ENCODE measurements at places on chromosomes 5 and 9.

- no peak for DNase-seq
Measured at GRCh38 chr9:109451311-109452025, 46.6 kb downstream of the PTPN3 start.

DNA sequence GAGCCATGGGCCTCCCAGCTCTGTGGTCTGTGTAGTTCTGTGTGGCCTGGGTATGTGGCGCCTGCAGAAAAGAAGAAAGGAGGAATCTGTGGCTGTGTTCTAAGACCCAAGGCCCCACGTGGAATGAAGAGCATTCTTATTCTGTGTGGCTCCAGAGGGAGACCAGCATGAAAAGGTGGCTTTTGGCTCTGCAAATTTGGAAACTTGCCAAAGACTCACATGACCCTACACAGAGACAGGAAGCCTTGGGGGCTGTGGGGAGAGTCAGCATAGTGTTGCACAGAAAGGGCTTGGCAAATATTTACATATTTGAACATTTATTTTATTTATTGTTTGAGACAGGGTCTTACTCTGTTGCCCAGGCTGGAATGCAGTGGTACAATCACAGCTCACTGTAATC lies 193.3 kb downstream of the TMEM38B start:
- no peak for DNase-seq

GRCh38 chr9:128886211-128886891 lies 4.4 kb downstream of the LRRC8A start:
- DNase-seq, result no peak

DNA sequence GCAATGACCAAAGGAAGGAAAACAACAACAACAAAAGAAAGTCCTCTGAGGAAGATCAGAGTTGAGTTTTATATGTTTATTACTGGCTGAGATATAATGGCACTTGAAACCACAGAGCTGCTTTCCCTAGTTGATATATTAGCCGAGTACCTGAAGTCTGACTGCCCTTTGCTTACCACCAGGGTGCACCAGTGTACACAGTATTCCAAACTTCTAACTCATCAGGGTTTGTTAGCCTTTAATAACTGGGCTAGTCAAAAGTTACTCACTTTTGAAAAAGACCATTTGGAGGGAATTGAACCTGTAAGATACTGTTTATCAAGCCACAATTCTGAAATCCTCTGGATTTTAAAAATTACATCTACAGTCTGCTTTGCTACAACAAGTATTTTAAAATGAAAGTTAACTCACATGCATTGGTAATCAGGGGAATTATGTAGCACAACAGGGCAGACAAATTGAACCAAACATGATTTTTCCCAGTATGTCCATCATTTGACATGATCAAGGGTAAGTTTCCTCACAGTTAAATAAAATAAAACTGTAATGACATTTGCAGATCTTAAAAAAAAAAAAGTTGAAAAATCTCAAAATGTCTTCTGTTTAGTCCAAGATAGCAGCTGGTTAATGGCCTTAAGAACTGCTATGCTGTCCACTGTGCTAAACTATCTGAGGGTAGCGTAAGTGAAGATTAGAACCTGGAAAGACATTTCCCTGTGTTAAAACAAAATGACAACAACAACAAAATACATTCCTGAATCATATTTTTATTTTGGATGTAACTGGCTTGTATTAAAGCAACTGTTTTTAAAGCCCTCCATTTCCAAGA lies 57.3 kb upstream of the C6 start:
- peak; percentile 2 for DNase-seq

DNA sequence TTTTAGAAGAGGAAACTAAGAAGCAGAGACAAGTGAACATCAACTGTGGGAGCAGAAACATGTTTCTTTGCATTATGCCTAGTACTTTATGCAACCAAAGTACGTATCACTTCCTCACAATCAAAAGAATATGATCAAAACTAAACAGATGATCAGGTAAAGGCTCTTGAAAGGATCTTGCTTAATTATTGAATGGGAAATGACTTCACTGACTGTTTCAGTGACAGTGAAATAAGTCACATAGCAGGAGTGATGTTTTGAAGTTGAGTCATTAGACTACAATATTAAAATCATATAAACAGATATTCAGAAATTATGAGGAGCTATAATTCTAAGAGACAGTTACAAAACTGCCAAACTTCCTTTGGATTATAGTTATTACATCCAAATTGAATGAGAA lies 527.3 kb downstream of the MTRR start:
- DNase-seq, result no peak

DNA sequence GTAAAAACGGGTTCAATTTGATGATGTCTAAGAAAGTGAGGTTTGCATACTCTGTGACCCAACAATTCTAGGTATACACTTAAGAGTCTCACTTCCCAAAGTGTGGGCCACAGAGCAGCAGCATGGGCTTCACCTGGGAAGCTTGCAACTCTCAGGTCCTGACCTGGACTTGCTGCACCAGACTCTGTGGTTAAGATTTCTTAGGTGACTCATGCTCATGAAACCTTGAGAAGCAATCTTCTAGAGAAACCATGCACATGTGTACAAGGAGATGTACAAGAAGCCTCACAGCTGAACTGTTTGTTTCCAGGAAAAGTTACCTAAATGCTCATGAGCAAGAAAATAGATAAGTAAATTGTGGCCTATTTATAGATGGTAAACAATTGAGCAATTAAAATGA lies 30.0 kb downstream of the DNAJC21 start:
- no peak for DNase-seq

DNA sequence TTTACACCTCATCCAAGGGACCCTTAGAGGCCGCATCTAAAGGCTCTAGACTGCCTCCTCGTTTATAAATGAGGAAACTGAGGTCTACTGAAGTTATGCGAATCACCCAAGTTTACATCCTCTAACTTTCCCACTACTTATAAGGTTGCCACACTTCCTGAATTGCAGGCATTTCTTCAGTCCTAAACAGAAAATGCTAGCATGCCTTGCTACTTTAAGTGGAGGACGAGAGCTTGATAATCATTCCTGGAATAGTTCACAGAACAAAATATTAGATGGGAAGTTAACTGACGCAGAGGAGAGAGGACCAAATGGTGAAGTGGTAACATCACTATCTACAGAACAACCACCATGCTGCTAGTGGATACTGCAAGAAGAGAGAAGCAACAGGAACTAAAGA lies 85.8 kb downstream of the GNAQ start:
- no peak for DNase-seq

DNA sequence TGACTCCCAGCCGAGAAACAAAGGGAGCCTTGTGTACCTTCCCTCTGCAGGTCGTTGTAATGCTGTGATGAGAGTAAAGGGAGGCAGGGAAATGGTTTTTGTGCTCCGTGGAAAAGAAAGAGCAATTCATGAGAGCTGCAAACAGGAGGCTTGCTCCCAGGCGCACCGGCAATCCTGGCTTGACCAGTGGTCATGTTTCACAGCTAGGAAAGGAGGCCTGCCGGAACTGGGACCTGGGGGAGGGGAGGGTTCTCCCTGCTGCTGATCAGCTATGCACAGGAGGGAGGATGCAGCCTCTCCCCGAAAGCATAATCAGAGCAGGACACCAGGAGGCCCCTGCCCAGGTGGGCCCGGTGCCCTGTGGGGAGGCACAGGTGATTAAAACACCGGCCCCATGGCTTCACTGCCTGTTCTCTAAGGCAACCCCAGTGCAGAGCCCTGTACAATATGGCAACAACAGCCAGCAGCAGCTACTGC lies 131.3 kb downstream of the ZDHHC21 start:
- no peak for DNase-seq

- peak; percentile 65 for DNase-seq
Measured at GRCh38 chr9:94065535-94065961, 18.7 kb upstream of the PTPDC1 start.

DNA sequence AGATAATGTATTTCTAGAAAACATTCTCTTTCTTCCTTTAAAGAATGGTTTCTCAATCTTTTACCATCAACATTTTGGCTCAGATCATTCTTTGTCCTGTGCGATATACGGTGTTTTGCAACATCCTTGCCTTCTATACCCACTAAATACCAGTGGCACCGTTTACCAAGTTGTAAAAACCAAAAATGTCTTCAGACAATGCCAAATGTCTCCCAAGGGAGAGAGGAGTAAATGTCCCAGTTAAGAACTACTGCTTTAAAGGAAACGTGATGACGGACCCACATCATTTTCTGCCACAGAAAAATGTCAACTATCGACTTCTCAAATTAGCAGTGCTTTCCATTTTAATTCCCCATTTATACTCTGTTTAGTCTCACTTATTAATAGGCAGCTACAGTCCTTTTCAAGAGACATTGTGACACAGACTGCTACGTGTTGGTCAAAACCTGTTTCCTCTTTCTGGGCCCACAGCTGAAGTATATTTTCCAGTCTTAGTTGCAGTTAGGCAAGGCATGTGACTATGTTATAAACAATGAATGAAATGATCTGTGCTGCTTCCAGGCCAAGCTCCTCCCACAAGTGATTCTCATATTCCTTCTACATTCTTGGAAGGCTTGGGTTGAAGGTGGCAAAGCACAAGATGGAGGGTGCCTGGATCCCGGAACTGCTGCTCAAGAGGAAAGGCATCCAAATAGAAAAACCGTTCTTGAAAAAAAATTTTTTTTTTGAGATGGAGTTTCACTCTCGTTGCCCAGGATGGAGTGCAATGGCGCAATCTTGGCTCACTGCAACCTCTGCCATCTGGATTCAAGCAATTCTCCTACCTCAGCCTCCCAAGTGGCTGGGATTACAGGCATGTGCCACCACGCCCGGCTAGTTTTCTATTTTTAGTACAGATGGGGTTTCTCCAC lies 8.8 kb downstream of the PRXL2C start:
- DNase-seq, result no peak

- DNase-seq, result no peak
Measured at GRCh38 chr5:58016358-58016757, 443.5 kb downstream of the PLK2 start.

GRCh38 chr5:40485021-40485998 lies 194.4 kb upstream of the PTGER4 start:
- no peak for DNase-seq

DNA sequence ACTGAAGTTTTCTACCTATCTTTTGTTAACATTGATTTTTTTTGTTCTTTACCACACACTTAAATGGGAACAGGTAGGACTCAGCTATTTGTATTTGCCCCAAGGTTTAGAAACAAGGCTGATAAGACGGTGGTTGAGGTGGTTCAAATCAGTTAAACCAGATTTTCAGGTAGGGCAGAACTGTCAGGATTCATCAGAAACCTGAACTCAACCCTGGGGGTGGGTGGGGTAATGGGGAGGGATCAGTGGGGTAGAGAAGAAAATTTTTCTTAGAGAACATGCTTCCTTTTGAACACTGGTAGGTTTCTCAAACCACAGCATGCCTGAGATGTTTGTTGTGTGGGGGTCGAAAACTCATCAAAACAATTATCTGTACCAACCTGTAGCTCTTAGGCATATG lies 113.0 kb downstream of the BASP1 start:
- DNase-seq, result no peak

DNA sequence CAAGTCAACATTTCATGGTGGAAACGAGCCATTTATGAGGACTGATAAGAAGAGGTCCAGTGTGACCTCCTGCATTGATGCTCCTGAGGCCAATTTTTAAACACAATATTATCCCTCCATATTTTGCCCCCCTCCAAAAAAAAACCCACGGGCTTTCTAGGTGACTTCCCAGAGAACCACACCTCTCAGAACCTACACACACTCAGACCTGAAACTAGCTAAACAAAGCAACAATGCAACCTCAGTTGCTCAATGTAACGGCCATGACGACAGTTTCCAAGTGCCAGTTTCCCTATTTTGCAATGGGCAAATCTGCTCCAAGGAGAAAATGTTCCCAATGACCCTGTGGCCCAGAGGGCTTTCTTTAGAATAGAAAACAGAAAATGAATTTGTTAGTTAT lies 3.5 kb downstream of the NRG2 start:
- no peak for DNase-seq

DNA sequence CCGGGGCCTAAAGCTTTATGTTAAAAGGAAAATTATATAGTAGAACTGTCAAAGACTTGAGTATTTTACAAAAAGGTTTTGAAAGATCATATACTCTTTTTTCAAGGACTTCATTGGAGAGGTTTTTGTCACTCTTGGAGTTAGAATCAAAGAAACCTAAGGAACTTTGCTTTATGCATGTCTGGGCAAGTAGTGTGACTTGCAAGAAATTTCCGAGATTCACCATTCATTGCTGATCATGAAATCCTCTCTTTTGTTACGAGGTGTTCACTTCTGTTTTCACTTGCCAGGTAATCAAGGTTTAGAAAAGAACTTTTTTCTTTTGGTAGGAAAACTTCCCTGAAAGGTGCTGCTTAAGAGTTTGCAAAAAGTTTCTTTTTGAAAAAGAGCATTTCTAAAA lies 64.8 kb downstream of the NUP214 start:
- DNase-seq, result no peak

GRCh38 chr9:79917421-79917820 lies 345.7 kb downstream of the TLE4 start:
- no peak for DNase-seq

- DNase-seq, result no peak
Measured at GRCh38 chr5:20636686-20637085, 648.7 kb upstream of the CDH18 start.

GRCh38 chr9:135043345-135043744 lies 44.1 kb upstream of the OLFM1 start:
- no peak for DNase-seq

DNA sequence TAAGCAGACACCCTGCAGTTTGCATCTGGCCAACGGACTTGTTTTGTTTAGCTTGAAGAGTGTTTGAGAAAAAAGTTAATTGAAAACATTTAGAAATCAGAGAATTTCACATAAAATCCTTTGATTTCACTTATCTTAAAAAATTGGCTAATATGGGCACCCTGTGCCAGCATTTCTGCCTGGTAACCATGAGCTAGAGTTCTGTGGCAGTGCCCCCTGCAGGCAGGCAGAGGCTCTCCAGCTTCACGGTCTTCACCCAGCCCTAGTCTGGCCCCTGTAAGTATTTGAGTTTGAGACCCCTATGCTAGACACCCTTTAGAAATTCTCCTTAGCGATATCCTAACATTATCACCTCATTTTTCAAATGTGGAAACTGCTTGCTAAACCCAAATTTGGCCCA lies 18.8 kb upstream of the FANCC start:
- DNase-seq, result no peak

- DNase-seq, result no peak
Measured at GRCh38 chr9:77839459-77840140, 191.5 kb upstream of the GNA14 start.

DNA sequence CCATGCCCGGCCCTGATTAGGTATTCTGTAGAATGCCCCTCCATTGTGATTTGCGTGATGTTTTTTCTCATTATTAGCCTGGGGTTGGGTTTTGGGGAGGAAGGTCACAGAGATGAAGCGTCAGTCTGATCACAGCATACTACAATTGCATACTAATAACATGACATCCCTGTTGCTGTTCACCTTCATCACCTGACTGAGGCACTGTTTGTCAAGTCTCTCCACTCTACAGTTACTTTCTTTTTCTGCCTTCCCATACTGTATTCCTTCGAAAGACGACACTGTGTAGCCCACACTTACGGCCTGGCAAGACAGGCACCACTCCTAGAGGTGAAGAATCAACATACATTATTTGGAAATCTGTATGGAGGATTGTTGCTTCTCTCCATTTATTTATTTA lies 5.5 kb downstream of the ZNF354C start:
- no peak for DNase-seq

- no peak for DNase-seq
Measured at GRCh38 chr9:35385042-35385441, 104.9 kb upstream of the RUSC2 start.
